Cortex of kidney (tissue), 1 donor: ENCODE measurements at places on chromosomes 6 and 20.

- DNase-seq, result no peak
These were observed 6.1 kb upstream of the RNF8 start for GRCh38 chr6:37347670-37348111.

DNA sequence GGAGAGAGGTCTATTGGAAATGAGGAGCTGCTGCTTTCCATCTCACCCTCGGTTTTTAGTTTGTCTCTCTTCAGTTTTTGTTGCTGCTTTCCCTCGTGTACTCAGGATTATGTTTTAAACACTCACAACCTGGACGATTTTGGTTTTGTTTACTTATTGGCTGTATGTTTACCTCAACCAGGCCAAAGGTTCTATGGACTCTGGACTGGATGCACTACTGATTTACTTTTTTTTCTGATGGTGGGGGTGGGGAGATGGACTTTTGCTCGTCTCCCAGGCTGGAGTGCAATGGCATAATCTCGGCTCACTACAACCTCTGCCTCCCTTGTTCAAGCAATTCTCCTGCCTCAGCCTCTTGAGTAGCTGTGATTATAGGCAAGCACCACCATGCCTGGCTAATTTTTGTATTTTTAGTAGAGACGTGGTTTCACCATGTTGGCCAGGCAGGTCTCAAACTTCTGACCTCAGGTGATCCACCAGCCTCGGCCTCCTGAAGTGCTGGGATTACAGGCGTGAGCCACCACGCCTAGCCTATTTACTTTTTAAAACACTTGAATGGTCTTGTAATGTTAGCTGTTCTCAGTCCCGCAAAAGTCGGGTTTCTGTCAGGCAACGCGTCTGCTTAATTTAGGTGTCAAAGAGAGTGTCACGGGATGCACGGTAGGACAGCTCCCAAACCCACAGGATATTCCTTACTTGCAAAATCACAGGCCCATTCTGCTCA lies 148.2 kb upstream of the RIPOR2 start:
- no peak for DNase-seq

DNA sequence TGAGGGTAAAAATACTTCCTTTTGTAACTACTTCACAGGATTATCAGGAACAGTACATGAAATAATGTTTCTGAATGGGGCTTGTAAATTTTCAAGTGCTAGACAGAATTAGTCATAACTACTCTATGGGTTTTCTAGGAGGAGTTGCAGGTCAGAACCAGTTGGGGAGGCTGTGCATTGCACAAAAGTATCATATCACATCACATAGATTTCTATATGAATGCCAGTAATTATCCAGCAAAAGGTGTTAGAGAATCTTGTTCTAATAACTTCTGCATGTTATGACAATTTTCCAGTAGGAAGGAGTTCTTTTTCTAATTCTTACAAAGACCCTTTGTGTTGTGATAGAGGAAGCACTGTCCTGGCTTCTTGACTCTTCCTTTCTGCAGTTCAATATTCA lies 551.6 kb downstream of the COL12A1 start:
- no peak for DNase-seq

- DNase-seq, result no peak
These were observed 116.5 kb upstream of the LAMP5 start for GRCh38 chr20:9397928-9398327.

- no peak for DNase-seq
These were observed 17.9 kb downstream of the CHMP4B start for GRCh38 chr20:33828967-33829560.

DNA sequence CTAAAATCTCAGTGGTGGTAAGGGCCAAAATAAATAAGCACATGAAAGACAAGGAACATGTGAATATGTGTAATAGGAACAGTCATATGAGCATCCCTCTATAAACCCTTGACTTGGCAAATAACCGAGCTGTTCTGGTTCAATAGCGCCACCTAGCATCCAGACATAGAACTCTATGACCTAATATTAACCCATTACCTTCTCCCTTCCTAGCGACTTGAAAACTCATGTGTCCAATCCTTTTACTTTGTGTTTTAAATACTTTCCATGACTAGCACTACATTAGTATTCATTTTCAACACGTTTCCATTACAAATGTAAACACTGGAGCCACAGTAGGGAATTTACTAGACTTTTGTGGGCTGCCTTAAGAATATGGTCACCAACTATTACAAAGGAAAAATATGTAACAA lies 279.7 kb downstream of the UST start:
- DNase-seq, result no peak

- no peak for DNase-seq
These were observed 239.1 kb upstream of the CEP162 start for GRCh38 chr6:84466511-84466910.

DNA sequence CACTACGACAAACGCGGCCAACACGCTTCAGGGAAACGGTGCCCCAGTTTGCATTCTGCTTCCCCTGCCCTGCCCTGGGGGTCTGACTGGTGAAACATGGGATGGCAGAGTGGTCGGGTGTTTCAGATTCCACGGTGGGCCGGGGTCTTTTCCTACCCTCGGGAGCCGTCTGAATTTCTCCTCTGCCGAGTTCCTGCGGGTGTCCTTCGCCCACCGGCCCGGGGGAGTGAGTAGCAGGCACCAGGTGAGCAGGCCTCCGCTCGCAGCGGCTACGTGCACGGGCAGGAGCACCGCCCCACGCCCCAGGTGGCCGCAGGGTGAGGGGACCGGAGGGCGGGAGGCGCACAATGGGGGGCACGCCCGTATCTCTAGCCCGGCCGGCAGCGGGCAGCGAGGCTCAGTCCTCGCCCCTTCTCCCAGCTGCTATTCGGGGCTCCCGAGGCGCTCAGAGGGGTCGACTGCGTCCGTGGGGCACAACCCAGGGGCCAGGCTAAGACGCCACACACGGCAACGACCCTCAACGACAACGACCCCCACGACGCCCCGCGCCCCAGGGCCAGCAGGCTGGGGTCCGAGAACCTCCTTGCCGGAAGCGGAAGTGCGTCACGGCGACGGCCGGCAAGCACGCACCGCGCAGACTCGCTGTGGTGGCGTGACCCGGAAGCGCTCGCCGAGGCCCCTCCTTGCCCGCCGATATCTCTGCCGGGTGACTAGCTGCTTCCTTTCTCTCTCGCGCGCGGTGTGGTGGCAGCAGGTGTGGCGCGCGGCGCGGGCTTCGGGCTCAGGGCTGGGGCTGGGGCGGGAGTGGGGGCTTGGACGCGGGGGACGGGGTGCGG lies at the start of gene RPS21:
RPS21 (plus strand) TSS at position 721 of the 836 bp plus-strand sequence. CDS start 236 bp downstream, outside the sequence.
- DNase-seq, result no peak

GRCh38 chr6:48826901-48827701 lies 636.0 kb downstream of the MMUT start:
- DNase-seq, result no peak

GRCh38 chr6:122020588-122021264 lies 378.7 kb upstream of the HSF2 start:
- no peak for DNase-seq

- DNase-seq, result no peak
These were observed 852 bp downstream of the GMNN start for GRCh38 chr6:24775520-24776058.

- no peak for DNase-seq
These were observed 60.1 kb upstream of the E2F3 start for GRCh38 chr6:20341564-20341963.

- DNase-seq, result no peak
These were observed 5.9 kb downstream of the TGM6 start for GRCh38 chr20:2386516-2387179.

DNA sequence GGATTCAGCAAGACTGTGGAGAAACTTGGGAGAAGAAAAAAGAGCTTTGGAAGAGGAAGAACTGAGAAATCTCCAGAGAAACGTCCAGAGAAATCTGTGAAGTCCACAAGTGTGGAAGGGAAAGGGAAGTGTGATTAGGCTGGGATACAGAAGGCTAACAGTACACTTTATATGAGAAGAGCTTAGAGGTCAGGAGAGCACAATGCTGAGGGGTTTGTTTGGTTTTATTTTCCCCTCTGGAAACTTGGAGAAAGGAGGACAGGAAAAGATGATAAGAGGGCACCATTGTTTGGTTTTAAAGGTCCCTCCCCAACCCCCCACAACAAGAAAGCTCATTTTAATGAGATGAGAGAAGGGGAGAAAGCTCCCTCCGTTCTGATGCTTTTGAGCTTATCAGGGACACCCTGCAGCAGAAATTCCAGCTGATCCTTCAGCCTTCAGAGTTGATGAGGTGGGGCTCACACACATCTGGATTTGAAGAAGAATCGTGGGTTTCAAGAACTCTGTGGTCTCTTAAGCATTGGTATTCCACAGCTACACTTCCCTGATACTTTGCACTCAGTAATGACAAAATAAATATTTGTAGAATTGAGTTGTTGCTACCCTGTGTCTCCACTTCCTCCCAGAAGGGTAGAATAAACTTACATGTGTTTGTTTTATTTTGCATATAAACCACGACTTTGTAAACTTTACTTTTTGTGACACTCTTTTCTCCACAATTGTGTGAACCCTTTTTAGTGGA lies 1.9 kb downstream of the NT5E start:
- DNase-seq, result no peak

GRCh38 chr6:133833949-133834359 lies 55.0 kb upstream of the TCF21 start:
- DNase-seq, result no peak

GRCh38 chr20:10023911-10024310 lies 10.9 kb upstream of the ANKEF1 start:
- no peak for DNase-seq

GRCh38 chr6:46538800-46539480 lies 47.7 kb upstream of the RCAN2 start:
- no peak for DNase-seq

DNA sequence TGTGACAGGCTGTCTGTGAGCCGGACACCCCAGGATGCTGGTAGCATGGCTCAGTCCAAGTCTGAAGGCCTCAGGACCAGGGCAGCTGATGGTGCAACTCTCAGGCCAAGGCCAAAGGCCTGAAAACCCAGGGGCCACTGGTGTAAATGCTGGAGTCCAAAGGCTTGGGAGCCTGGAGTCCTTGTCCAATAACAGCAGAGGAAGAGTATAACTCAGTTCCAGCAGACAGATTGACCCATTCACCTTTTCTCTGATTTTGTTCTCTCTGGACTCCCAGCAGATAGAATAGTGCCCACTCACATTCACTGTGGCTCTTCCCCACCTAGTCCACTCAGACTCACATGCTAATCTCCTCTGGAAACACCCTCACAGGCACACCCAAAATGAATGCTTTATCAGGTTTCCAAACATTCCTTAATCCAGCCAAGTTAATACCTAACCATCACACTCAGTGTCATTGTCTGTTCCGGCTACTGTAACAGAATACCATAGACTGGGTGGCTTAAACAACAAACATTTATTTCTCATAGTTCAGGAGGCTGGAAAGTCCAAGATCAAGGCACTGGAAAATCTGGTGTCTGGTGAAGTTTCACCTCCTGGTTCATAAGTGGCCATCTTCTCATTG lies 5.0 kb upstream of the TRAF3IP2 start:
- no peak for DNase-seq

DNA sequence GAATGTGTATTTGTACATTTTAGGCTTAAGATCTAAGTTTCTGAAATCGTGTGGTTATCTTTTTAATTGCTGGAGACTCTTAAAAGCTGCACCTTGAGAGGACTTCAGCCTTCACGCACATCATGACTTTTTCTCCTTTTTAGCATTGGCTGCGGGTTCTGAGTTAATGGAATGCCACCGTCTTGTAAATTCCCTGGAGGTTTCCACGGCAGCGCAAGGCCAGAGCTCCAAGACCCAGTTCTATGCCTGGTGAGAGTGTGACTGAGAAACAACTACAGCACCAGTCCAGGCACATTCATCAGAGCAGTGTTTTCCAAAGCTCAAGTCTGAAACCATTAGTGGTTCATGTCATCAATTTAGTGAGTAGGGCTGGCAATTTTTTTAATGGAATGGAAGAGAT lies 23.0 kb downstream of the PRR18 start:
- no peak for DNase-seq

- no peak for DNase-seq
These were observed 41.8 kb downstream of the DSTN start for GRCh38 chr20:17611540-17612286.

DNA sequence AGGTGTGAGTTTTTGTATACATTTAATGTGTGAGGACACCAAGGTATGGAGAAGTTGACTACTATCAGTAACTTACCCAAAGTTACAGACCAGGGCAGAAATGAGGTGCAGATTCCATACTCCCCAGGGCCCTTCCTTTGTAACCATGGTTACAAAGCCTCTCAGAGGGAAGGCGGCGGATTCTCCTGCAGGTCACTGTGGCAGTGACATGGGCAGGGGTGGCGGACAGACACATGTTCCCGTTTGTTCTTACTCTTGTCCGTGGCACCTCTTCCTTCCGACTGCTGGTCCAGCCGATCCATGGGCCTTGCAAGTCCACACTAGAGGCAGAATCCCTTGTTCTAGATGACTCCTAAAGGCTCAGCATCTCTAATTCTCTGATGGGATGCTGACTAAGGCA lies 43.0 kb downstream of the PDYN start:
- DNase-seq, result no peak

GRCh38 chr6:38187325-38187724 lies 367.8 kb downstream of the ZFAND3 start:
- DNase-seq, result no peak
